Activated CD4-positive, alpha-beta memory T cell treated with anti-CD3 and anti-CD28 coated beads for 36 hours (primary cell): ENCODE measurements at places on chromosomes 7 and 10. TPM values are rescaled to one million over a fixed set of nuclear protein-coding genes. Genes with fewer than 3 reads are reported as not detected.

PHF14 gene
- 28.6 TPM for total RNA-seq

MMD2 gene
- not detected for total RNA-seq

PNLIPRP3 gene
- not detected for total RNA-seq

HNRNPA2B1 gene
- total RNA-seq: 906 TPM

TAS2R16 gene
- total RNA-seq: not detected

ENO4 gene
- total RNA-seq: not detected

NUTM2B gene
- 0.56 TPM for total RNA-seq

PKD1L1 gene
- 0.19 TPM for total RNA-seq

GRCh38 chr10:100340948-100341847, 5.8 kb upstream of the SCD start:
- no peaks in the 10 kb centered on the region for H3K36me3 ChIP-seq
- H3K4me3 ChIP-seq: no peak overlapping the region
- no peaks in the 10 kb centered on the region for H3K27me3 ChIP-seq
- H3K27ac ChIP-seq: no peak overlapping the region

- H3K4me3 ChIP-seq: no peak overlapping the region
- H3K36me3 ChIP-seq: no peaks in the 10 kb centered on the region
- no peaks in the 10 kb centered on the region for H3K27me3 ChIP-seq
- H3K27ac ChIP-seq: no peak overlapping the region
- DNase-seq: no peak
Observed at GRCh38 chr10:103514244-103514643, 20.7 kb downstream of the NEURL1 start.

- H3K4me3 ChIP-seq: no peak overlapping the region
- H3K4me1 ChIP-seq: peaks cover 52% of the 10 kb centered on the region
- no peaks in the 10 kb centered on the region for H3K27me3 ChIP-seq
- H3K36me3 ChIP-seq: no peaks in the 10 kb centered on the region
Observed at GRCh38 chr10:74828946-74829345, 2.5 kb downstream of the KAT6B start.

DNA sequence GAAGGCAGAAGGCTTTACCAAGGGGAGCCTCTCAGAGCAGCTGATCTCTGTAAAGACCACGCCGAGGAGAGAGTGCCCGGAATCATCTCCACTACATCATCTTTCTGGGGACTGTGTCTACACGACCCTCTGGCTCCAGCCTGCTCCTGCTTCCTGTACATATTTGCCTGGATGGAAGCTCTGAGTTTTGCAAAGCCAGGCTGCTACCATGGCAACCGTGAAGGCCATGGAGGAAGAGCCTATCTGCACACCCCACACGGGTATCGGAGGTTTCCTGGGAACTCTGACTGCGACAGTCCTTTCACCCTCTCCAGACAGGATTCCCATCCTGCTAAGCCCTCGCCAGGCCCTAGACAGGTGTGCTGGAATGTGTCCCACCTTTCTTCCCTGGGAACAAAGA, 83.4 kb upstream of the TNRC18 start:
- no peaks in the 10 kb centered on the region for H3K27me3 ChIP-seq
- H3K36me3 ChIP-seq: peaks cover 7% of the 10 kb centered on the region
- H3K4me1 ChIP-seq: no peaks in the 10 kb centered on the region
- DNase-seq: no peak
- H3K4me3 ChIP-seq: no peak overlapping the region
- H3K27ac ChIP-seq: no peak overlapping the region

DNA sequence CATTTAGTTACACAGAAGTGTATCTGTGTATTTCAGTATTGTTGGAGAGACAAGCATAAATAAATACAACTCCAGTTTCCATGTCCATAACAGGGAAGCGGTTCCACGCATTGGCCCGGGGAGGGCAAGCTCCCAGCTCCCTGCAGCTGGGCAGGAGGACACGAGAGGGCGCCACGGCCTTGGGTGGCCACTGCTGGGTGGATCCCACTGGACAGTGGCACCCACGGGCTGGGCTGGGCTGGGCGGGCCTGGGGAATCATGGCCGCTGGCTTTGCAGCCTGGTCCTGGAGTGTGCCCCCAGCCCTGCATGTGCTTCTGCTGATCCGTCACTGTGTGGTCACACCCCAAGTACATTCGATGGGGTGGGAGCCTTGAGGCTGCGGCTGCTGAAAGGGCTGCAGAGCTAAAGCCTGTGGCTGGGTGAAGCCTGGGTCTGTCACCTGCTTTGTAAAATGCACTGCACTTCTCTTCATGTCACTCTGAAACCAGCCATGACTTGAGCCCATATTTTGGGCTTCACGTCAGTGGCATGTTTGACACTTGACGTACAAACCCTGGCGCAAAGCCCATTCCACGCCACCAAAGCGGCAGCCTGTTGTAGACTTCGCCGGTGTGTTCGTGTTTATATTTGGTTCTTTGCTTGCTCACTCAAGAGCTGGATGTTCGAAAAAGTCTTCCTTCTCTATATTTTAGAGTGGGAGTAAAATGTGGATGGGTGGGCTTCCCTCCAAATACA, 27.5 kb downstream of the LRRC27 start:
- H3K27ac ChIP-seq: no peak overlapping the region
- no peaks in the 10 kb centered on the region for H3K36me3 ChIP-seq
- no peaks in the 10 kb centered on the region for H3K27me3 ChIP-seq

GRCh38 chr10:65265451-65265954, 1660.3 kb upstream of the LRRTM3 start:
- no peaks in the 10 kb centered on the region for H3K27me3 ChIP-seq
- H3K27ac ChIP-seq: no peak overlapping the region
- H3K4me3 ChIP-seq: no peak overlapping the region
- no peaks in the 10 kb centered on the region for H3K36me3 ChIP-seq
- DNase-seq: no peak
- H3K4me1 ChIP-seq: no peaks in the 10 kb centered on the region

DNA sequence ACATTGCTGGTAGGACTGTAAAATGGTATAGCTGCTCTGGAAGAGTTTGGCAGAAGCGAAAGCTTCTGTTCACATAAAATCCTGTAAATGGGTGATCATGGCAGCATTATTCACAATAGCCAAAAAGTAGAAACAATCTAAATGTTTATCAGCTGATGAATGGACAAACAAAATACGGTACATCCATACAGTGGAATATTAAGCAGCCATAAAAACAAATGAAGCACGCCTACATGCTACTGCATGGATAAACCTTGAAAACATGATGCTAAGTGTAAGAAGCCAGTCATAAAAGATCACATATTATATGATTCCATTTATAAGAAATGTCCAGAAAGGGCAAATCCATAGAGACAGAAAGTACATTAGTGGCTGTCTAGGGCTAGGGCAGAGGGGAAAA, 32.7 kb downstream of the KIN start:
- H3K4me1 ChIP-seq: no peaks in the 10 kb centered on the region
- H3K4me3 ChIP-seq: no peak overlapping the region

GRCh38 chr7:133934977-133935330, 192.2 kb upstream of the LRGUK start:
- H3K4me3 ChIP-seq: no peak overlapping the region
- H3K27me3 ChIP-seq: no peaks in the 10 kb centered on the region
- peaks cover 20% of the 10 kb centered on the region for H3K36me3 ChIP-seq
- no peak overlapping the region for H3K27ac ChIP-seq

DNA sequence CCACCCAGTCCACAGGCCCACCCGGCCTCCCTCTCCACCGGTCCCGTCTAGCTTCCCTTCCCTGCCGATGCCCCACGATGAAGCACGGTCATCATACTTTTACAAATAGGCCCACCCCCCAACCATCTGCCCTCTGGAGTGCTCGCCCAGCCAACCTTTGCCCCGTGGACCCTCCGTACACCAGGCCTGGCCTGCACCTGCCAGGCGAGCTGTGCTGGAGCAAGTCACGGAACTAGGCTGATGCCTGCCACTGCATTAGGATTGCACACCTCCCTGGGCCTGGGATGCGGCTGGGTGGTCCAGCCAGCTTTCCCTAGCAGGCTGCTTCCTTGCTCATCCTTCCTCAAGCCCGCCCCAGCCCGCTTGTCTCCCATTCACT, 44.7 kb downstream of the PPIF start:
- no peak for DNase-seq
- H3K36me3 ChIP-seq: no peaks in the 10 kb centered on the region
- H3K4me1 ChIP-seq: no peaks in the 10 kb centered on the region

GRCh38 chr7:50357426-50357825, 52.9 kb downstream of the IKZF1 start:
- peaks cover 83% of the 10 kb centered on the region for H3K36me3 ChIP-seq
- DNase-seq: no peak
- H3K4me1 ChIP-seq: peaks cover 96% of the 10 kb centered on the region

- DNase-seq: no peak
- no peaks in the 10 kb centered on the region for H3K27me3 ChIP-seq
- H3K4me3 ChIP-seq: no peak overlapping the region
- H3K36me3 ChIP-seq: no peaks in the 10 kb centered on the region
- H3K4me1 ChIP-seq: peaks cover 29% of the 10 kb centered on the region
Observed at GRCh38 chr10:88190540-88191235, 327.3 kb downstream of the PTEN start.

DNA sequence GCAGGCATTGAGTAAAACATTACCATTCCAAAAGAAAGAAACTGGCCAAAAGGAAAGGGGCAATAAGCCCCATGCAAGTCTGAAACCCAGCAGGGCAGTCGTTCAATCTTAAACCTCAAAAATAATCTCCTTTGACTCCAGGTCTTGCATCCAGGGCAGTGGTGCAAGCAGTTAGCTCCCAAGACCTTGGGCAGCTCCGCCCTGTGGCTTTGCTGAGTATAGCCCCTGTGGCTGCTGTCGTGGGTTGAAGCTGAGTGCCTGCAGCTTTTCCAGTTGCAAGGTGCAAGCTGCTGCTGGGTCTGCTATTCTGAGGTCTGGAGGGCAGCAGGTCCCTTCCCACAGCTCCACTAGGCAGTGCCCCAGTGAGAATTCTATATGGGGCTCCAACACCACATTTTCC, 580.1 kb upstream of the AUTS2 start:
- no peaks in the 10 kb centered on the region for H3K4me1 ChIP-seq
- no peaks in the 10 kb centered on the region for H3K36me3 ChIP-seq
- no peak overlapping the region for H3K4me3 ChIP-seq
- H3K27ac ChIP-seq: no peak overlapping the region
- DNase-seq: no peak

DNA sequence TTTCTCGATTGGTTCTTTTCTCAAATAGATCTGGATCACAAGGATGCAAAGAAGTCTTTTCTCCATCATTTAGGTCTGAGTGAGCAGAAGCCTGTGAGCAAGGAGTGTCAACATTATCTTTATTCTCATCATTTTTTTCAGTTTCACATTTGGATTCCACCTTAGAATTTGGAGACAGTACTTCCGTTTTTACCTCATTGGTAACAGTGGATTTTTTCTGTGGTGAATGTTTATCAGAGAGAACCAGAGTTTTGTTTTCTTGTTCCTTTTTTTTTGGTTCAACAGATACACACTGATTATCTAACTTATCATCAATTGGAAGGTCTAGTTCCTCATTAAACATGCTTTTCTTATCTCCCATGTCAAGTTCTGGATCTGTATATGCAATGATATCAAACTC, 151.3 kb downstream of the GALNT11 start:
- no peaks in the 10 kb centered on the region for H3K27me3 ChIP-seq
- no peak overlapping the region for H3K4me3 ChIP-seq
- peaks cover 8% of the 10 kb centered on the region for H3K4me1 ChIP-seq
- H3K36me3 ChIP-seq: peaks cover 52% of the 10 kb centered on the region
- no peak for DNase-seq

- no peak overlapping the region for H3K4me3 ChIP-seq
- no peak for DNase-seq
- H3K36me3 ChIP-seq: no peaks in the 10 kb centered on the region
- H3K27ac ChIP-seq: no peak overlapping the region
Observed at GRCh38 chr10:76336213-76336963, 905.0 kb downstream of the LRMDA start.

- peaks cover 7% of the 10 kb centered on the region for H3K4me1 ChIP-seq
- no peak for DNase-seq
- no peaks in the 10 kb centered on the region for H3K27me3 ChIP-seq
- no peak overlapping the region for H3K4me3 ChIP-seq
- H3K27ac ChIP-seq: no peak overlapping the region
Observed at GRCh38 chr10:50558371-50558770, 65.4 kb downstream of the SGMS1 start.

DNA sequence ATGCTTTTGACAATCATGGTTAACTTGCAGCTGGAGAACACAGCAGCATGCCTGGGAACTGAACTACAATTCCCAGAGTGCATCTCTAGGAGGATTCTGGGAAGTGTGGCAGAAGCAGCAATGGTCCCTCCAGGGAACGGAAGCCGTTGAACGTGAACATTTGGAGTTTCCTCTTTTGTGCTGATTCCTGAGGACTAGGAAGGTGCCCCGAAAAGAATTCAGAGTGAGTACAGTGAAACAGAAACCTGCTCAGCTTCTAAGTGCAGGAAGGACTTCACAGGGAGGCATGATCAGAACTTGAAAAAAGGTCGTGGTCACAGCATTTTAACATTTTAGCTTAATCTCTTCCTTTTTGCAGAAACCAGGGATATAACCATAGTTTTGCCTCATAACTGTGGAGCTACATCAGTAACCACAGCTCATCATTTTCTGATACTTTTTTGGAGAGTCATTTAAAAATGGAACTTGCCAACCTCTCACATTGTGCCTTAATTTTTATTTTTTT, at the start of gene NUDT13:
Gene NUDT13, plus strand, starts transcription at position 111 of the 505 bp plus-strand sequence. CDS start 3,911 bp downstream, outside the sequence.
- DNase-seq: peak; percentile 61
- peak within 1 kb of the TSS; percentile 85 for H3K4me3 ChIP-seq
- H3K4me1 ChIP-seq: peaks cover 10% of the 10 kb centered on the region
- H3K36me3 ChIP-seq: peaks cover 24% of the 10 kb centered on the region
- H3K27me3 ChIP-seq: no peaks in the 10 kb centered on the region

DNA sequence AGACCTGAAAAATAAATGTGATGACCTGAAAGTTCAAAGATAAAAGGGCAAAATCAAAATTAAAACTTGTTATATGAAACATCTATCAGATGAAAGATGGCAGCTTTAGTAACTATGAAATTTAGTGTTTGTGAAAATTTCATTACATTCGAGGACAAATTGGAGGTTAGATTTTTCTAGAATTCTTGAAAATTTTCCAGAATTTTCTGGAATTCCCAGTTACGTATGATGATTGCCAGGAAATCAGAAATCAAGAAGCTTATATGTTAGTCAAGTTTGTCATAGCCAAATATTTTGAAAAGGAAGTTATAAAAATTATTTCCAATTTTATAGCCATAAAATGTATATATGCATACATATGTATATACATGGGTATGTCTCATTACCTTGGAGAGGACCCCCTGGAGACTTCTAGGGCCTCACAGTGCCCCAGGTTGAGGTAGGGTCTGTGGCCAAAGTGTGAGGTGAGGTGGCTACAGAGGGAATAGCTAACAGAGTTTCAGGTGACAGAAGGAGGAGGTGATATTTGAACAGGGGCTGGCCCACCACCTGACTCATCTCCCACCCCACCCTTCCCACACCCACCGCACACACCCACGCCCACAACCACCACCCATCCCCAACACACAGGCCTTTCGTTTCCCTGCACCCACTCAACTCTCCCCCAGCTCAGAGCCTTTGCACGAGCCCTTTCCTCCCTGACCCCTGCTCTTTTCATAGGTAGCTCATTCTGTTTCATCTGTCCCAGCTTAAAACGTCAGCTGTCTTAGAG, 21.5 kb downstream of the C10orf105 start:
- no peak overlapping the region for H3K27ac ChIP-seq
- DNase-seq: peak; percentile 78
- H3K36me3 ChIP-seq: no peaks in the 10 kb centered on the region
- H3K4me3 ChIP-seq: no peak overlapping the region
- no peaks in the 10 kb centered on the region for H3K27me3 ChIP-seq
- peaks cover 41% of the 10 kb centered on the region for H3K4me1 ChIP-seq

- H3K4me3 ChIP-seq: no peak overlapping the region
- peaks cover 5% of the 10 kb centered on the region for H3K36me3 ChIP-seq
- H3K4me1 ChIP-seq: peaks cover 3% of the 10 kb centered on the region
- DNase-seq: no peak
- H3K27me3 ChIP-seq: peaks cover 39% of the 10 kb centered on the region
Observed at GRCh38 chr10:15863733-15864132, 3.4 kb upstream of the MINDY3 start.
